ENCODE measurements at places on chromosomes 5 and 9.

DNA sequence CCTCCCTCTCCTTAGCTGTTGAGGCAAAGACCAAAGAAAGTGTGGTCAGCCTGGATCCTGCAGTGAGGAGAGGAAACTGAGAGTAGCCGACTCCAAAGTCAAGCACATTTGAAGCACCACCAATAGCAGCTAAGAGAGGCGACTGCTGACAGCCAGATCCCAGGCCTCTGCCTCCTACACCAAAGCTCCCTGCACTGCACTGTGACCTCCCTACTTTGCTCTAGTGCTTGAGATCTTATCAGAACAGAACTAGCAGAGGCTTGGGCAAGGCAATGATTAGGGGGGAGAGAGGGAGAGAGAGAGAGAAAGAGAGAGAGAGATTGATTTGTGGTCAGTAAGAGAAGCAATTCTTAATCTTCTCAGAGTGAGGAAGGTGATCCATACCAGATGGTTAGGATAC, 216.3 kb downstream of the CDK5RAP2 start:
- no peak for DNase-seq

GRCh38 chr5:149988126-149988525, 12.3 kb downstream of the TIGD6 start:
- DNase-seq = no peak

DNA sequence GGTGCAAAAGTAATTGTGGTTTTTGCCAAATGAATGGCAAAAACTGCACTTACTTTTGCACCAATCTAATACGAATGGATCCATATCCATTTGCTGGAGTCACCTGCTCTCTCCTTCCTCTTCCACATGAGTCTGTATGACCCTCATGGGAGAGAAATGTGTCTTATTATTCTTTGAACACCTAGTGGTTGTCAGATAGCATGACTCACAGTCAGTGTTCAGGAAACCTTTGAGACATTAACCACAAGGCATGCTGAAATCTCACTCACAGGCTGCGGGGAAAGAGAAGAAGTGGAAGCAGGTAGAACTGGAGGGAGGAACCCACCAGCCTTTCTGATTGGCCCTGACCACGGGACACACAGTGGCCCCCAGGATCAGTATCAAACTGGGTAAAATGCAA, 222.8 kb upstream of the KLF4 start:
- DNase-seq = no peak

GRCh38 chr9:107685901-107686300, 196.3 kb upstream of the KLF4 start:
- DNase-seq = no peak

DNA sequence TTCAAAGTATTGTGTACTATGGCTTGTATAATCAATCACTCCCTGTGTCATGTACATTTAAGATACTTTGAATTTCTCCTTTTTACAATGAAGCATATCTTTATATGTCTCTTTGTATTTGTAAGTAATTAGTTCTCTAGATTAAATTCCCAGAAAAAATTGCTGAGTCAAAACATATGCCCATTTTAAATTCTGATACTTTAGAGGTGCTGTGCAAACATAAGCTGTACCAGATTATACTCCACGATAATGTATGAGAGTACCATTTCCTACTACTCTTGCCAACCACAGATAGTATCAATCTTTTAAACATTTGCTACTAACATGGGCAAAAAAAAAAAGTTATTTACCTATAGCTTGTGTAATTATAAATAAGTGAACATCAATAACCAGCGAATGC, 18.3 kb downstream of the DCAF10 start:
- DNase-seq = no peak

GRCh38 chr5:137960141-137960540, 70.9 kb downstream of the PKD2L2 start:
- no peak for DNase-seq

DNA sequence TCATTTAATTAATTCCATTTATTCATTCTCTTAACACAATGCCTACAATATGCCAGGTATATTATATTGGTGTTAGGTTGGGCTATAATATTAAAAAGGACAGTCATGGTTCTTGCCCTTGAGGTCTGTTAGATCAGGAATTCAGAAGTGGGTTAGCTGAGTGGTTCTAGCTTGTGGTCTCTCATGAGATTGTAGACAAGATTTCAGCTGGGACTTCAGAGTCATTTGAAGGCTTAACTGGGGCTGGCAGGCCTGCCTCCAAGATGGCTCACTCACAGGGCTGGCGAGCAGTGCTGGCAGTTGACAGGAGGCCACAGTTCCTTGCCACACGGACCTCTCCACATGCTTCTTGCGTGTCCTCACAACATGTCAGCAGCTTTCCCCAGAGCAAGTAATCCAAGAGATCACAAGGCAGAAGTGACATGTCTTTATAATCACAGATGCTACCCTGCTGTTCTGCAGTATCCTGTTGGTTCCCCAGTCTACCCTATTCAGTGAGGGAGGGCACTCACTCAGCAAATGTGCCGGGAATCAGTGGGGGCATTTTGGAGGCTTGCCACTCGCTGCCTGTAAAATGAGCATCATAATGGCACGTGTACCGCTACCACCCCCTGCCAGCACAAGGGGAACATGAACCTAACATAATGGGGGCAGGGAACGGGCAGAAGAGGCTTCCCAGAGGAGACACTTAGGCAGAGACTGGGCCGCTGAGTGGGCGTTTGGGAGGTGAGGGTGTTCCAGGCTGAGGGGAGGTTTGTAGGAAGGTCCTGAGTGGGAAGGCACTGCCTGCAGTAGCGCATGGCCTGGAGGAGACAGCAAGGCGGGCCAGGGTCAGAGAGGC, 70.0 kb downstream of the EXOSC2 start:
- no peak for DNase-seq

GRCh38 chr5:78971998-78972397, 13.1 kb downstream of the ARSB start:
- no peak for DNase-seq

- no peak for DNase-seq
Measured at GRCh38 chr5:66960369-66961137, 236.0 kb downstream of the CD180 start.

GRCh38 chr9:96136992-96137670, 164.8 kb downstream of the HSD17B3 start:
- peak; percentile 84 for DNase-seq

- no peak for DNase-seq
Measured at GRCh38 chr5:133727636-133728035, 115.3 kb upstream of the FSTL4 start.

DNA sequence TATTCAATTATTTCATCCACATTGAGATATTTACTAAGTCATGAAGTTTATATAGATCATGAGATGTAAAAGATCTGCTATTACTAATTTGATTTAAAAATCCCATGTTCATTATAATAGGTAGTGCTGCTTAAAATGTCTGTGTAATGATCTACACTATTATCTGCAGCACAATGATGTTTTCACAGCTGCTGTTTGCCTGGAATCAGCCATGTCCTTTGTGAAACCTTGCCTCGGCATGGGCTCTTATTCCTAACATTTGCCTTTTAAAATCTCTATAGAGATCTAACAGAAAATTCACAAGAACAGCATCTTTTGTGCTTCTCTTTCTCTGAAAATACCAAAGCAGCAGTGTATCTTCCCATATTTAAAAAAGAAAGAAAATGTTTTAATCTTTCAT, 444.6 kb downstream of the PTPRD start:
- DNase-seq = no peak

GRCh38 chr5:78626009-78626571, 22.5 kb downstream of the LHFPL2 start:
- no peak for DNase-seq

- no peak for DNase-seq
Measured at GRCh38 chr9:133334161-133334560, 1.8 kb downstream of the SURF6 start.

- no peak for DNase-seq
Measured at GRCh38 chr9:112823257-112823656, 67.4 kb downstream of the SLC46A2 start.

DNA sequence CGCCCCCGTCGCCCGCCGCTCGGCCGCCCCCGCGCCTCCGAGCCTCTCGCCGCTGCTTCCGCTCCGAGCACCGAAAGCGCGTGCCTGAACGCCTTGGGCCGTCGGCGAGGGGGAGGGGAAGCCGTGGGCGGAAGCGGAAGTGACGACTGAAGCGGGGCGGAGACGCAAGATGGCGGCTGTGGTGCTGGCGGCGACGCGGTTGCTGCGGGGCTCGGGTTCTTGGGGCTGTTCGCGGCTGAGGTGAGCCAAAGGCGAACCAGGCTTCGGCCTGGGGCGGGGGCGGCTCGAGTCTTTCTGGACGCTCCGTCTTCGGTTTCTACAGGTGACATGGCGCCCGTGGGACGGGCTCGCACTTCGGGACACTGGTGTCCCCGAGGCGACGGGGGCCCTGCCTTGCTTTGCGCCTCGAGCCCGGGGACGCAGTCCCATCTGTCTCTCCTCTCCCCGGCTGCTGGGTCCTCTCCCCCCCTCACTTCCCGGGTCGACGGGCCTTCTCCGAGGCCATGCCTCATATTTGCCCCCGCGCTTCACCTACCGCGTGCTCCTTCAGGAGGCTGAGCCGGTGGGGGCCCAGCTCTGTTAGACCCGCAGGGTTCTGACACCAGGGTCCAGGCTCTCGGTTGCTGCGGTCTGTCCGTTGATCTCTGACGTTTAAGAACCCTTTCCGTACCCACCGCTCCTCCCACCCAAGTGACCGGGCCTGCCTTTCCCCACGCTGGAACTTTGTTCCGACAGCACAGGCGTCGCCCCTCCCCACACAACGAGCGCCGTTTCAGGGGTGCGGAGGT, at the start of the genes ENTR1 and PMPCA:
TSS of gene ENTR1 (minus strand) at position 115 of the 788 bp plus-strand sequence. CDS start 217 bp downstream, outside the sequence.
TSS of gene PMPCA (plus strand) at position 159 of the 788 bp plus-strand sequence. CDS start at position 170, 11 bp downstream.
- peak; percentile 99 for DNase-seq

DNA sequence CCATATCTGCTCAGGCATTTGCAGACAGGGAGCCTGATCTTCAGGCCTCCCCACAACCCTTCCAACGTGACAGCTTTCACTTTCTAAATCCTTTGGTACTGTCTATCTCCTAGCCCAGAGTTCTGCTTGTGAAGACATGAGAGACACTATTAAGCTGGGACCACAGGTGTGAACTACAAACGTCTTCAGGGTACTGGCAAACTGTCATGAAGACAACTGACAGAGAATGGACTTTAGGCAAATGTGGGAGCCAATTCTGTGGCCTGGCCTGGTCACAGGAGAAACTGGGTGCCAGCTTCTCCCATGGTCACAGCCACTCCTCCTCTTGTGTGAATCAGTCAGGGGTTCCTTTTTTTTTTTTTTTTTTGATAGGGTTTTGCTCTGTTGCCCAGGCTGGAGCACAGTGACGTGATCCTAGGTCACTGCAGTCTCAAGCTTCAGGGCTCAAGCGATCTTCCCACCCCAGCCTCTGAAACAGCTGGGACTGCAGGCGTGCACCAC, 10.4 kb downstream of the TRIM14 start:
- DNase-seq = peak; percentile 58

DNA sequence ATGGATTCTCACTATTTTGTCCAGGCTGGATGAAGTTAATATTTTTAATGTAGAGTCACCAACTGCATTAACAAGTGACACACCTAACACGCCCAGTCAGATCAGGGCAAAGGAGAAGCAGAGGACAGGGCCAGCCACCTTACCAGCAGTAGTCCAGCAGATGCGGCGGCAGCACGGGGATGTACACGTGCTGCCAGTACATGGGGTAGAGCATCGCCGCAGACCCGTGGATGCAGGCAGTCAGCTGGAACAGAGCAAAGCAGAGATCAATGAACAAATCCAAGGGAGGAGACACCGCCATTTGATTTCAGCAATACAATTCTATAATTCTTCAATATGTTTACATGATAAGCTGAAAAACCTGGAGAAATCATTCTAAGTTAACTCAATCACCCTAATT, 274.2 kb downstream of the CRB2 start:
- no peak for DNase-seq

GRCh38 chr5:53027913-53028312, 38.8 kb downstream of the ITGA2 start:
- no peak for DNase-seq

GRCh38 chr5:58264276-58264675, 195.6 kb downstream of the PLK2 start:
- no peak for DNase-seq

DNA sequence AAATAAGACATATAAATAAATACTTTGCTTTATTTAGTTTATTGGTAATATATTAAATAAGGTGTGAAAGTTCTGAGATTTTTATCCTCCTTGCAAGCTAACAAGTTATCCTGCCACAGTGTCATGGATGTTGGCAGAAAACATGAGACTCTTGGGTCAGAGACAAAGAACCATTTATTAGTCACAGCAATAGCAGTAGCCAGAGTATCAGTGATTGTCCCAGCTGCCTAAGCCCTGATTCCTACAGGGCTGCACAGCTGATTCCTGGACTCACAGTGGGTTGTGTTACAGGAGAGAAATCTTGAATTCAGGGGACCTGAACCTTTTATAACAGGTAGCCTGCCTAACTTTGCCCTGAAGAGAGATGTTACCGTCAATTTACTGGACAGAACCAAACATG, 304.5 kb upstream of the ZNF608 start:
- no peak for DNase-seq

GRCh38 chr5:131769336-131769735, 27.5 kb downstream of the FNIP1 start:
- DNase-seq = no peak

DNA sequence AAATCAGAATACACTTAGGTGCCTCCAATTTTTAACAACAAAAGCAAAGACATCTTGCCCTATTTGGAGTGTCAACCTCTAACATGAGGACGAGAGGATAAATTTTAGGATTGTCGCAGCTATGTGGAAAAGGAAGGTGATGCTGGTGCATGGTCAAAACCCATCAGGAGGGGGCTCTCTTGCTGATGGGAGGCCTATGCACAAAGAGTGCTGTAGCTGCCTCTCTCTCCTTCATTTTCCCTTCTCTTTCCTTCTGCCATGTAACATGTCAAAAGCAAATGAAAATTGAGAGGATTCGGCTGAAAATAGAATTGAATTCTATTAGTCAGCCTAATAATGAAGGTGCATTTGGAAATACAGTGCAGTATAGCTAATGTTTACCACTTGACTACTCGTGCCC, 578.7 kb upstream of the ZNF462 start:
- DNase-seq = no peak

DNA sequence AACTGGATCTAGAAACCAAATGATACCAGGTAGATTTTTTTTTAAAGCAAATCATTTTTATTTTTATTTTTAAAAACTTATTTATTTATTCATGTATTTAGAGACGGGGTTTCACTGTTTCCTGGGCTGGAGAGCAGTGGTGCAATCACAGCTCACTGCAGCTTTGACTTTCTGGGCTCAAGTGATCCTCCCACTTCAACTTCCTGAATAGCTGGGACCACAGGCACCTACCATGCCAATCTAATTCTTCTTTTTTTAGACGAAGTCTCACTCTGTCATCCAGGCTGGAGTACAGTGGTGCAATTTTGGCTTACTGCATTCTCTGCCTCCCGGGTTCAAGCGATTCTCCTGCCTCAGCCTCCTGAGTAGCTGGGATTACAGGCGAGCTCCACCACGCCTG, 41.3 kb upstream of the CDK20 start:
- DNase-seq = no peak

GRCh38 chr5:102753889-102754766, 977 bp upstream of the PAM start:
- DNase-seq = peak; percentile 37

GRCh38 chr9:109371374-109371773, 50.5 kb upstream of the EPB41L4B start:
- DNase-seq = no peak

All from GM20000 (cell line).